Fibroblast of upper back skin (primary cell): ENCODE measurements at places on chromosomes 11 and 22.
A peak's percentile ranks its signal among the peaks of the same experiment; 100 is the strongest.

DNA sequence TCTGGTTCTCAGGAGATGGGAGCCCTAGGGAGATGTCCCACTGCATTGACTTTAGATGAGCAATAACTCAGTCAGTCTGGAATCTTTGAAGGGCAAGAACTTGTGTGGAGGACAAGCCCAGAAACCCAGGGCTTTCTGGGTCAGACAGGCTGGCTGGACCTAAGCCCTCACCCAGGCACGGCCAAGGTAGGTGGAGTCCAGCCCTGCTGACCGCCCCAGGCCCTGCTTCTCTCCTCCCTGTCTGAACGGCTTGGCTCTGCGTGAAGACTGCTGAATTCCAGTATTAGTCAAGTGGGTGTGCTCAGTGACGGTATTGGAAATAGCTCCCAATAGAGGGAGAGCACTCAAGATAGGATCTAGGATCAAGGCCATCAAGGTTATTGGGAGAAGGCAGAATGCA is 6.1 kb downstream of the CXCR5 start:
- peak; percentile 84 for DNase-seq

DNA sequence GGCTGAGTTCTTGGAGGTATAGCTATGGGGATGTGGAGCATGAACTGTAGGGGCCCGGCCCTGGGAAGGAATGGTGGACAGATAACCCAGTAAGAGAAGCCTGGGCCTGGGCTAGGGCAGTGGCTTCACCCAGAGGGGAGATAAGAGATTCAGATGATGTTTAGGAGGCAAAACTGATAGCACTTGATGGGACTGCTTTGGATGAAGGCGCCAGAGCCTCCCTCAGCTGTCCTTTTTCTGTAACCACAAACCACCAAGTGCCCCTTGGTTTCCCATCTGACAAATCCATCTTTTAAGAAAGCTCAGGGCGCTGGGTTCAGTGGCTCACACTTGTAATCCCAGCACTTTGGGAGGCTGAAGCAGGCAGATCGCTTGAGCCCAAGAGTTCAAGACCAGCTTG is 23.4 kb downstream of the RELT start:
- no peak for DNase-seq

GRCh38 chr11:72451831-72452376 is 17.6 kb upstream of the CLPB start:
- DNase-seq, result no peak

- no peak for DNase-seq
Measured at GRCh38 chr22:24380220-24380904, 47.0 kb upstream of the ADORA2A start.

- no peak for DNase-seq
Measured at GRCh38 chr22:37212174-37212906, at the start of gene SSTR3. Gene SSTR3, minus strand, starts transcription at chr22:37212477. Its CDS starts 4,674 bp downstream, at chr22:37207803.

DNA sequence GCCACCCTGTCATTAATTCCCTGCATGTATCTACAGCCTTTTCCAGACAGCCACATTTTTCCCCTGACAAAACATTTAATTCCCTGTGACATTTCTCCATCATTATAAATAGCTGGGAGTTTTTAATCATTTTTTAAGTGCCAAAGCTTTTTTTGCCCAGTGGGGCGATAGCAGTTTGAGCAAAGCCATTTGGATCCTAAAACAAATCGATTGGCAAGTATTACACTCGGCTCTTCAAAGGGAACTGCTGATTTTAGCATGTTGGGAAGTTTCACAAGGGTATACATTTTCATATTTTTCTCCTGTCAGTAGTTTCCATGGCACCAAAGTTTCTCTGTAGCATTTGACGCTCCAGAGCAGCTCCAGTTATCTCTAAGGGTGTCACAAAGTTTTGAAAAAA is 210.8 kb downstream of the HIPK3 start:
- DNase-seq, result no peak

DNA sequence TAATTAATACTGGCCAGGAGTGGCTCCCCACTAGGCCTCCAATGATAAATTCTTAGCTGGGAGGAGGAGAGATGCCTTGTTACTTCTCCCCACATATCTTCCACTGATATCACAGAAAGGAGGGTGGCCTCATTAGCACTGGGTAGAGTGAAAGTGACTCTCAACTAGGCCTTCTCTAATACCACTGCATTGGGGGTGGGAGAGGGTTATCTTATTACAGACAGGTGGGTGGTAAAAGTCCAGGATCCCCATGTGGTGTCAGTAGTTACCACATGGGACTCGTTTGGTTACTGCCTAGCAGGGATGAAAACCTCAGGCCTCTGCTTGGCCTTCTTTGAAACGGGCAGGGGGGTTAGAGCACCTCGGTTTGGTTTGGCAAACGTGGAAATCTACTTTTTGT is 167.3 kb downstream of the UVRAG start:
- DNase-seq, result no peak

- peak; percentile 40 for DNase-seq
Measured at GRCh38 chr11:65488273-65489034, 10.4 kb upstream of the MALAT1 start.

GRCh38 chr11:121029813-121030445 is 6.0 kb downstream of the TBCEL start:
- no peak for DNase-seq
